H7 (cell line): ENCODE measurements at places on chromosomes 16 and 17. TPM values are rescaled to one million over a fixed set of nuclear protein-coding genes. Genes with fewer than 3 reads are reported as not detected.

TUBD1 gene
- total RNA-seq = 10.2 and 10.6 TPM in 2 replicates

KRT32 gene
- not detected in 2 replicates for total RNA-seq

ZNF75A gene
- total RNA-seq = 12.1 and 14.9 TPM in 2 replicates

CHP2 gene
- 1.9 and 2.1 TPM in 2 replicates for total RNA-seq

HBZ gene
- total RNA-seq = not detected in 2 replicates

NPIPA2 gene
- total RNA-seq = 0.94 and 3.9 TPM in 2 replicates

ABAT gene
- total RNA-seq = 1.8 and 3.1 TPM in 2 replicates

KIF19 gene
- 0.52 and 1.1 TPM in 2 replicates for total RNA-seq
